ENCODE measurements at places on chromosomes 2 and 18.

DNA sequence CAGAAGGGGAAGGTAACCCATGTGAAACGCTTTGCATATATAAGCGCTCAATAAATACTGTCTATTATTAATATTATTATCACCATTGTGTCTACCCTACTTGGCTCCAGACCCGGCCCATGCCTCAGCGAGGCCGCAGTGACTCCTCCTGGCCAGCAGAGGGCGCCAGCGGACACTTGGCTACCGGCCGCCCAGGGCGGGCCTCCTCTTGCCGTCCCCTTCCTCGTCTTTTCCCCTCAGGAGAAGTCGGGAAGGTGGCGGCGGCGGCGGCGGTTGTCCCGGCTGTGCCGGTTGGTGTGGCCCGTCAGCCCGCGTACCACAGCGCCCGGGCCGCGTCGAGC, at the start of gene AGFG1:
Gene AGFG1 (plus strand): TSS at position 233 of the 341 bp plus-strand sequence. CDS start 266 bp downstream, outside the sequence.
- DNase-seq: no peak

DNA sequence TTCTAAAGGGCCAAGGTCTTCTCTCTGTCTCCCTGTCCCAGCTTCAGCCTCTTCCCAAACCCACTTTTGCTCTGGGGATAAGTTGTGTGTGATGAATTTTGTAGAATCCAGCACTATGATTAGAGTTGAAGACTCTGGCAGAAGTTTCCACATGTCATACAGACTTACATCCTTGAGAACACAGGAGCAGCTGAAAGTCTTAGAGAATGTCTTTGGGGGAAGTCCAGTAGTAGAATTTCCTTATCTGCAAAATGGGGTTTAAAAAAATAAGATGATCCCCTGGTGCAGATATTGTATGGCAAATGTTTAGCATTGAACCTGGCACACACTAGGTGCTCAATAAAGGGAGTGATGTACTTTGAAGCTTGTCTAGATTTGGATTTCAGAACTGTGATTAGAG, 65.2 kb downstream of the TMEM247 start:
- no peak for DNase-seq

GRCh38 chr2:36411962-36412444, 56.4 kb downstream of the CRIM1 start:
- no peak for DNase-seq

GRCh38 chr18:2293109-2293839, 278.0 kb downstream of the METTL4 start:
- DNase-seq: no peak

DNA sequence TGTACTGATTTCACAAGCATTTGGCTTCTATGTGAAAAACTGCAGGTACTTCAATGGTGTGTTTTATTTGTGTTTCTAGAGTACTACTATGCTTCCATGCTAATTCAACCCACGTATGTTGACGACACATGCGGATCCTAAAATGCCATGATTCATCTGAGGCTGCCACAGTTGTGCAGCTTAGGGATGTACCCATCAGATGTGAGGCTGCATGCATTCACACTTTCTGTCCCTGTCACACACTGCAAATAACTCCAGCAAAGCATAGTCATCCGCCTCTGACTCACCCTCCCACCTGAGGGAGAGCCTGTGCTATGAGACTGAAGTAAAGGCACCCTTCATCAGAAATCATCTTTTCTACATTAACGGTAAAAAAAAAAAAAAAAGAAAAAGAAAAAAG, 22.1 kb upstream of the SERTAD2 start:
- no peak for DNase-seq

- no peak for DNase-seq
Measured at GRCh38 chr2:165497659-165498317, 28.3 kb downstream of the CSRNP3 start.

- no peak for DNase-seq
Measured at GRCh38 chr2:65363879-65364666, 68.3 kb downstream of the SPRED2 start.

GRCh38 chr2:30038419-30038818, 108.4 kb upstream of the YPEL5 start:
- no peak for DNase-seq

- no peak for DNase-seq
Measured at GRCh38 chr18:36419900-36420531, 122.5 kb downstream of the FHOD3 start.

GRCh38 chr2:216539791-216540241, 41.2 kb downstream of the RPL37A start:
- no peak for DNase-seq

GRCh38 chr2:79191081-79191480, 31.5 kb upstream of the REG3A start:
- DNase-seq: no peak

GRCh38 chr2:134508391-134508790, 210.4 kb downstream of the TMEM163 start:
- DNase-seq: no peak

DNA sequence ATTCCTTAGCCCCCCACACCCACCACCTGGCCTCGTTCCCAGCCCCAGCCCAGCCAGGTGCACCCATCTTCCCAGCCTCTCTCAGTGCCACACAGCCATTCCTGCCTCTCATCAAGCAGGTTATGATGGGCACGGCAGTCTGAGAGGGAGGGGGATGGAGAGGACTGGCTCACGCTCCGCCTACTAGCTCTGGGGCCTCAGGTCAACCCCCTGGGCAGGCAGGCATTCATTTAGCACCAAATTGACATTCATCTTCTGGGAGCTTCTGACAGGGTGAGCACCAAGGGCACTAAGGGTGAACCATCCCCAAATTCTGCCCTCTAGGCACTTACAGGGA, 66.2 kb upstream of the FOSL2 start:
- no peak for DNase-seq

DNA sequence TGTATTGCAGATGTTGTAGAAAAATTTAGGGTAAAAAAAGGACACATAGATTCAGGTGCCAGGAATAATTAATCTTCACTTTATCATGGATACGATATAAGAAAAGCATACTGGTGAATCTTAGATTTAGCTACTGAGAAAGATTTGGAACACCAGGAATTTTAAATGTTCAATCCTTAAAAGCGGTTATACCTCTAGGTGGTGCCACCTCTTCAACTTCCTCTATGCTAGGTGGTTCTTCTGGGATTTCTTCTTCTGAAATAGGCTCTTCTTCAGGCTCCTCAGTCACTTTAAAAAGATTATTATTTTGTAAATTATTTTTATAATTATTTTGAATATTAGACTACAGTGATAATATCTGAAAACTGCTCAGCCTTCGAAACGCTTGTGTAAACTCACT, 133.1 kb downstream of the TTN start:
- no peak for DNase-seq

GRCh38 chr2:240646900-240647502, 21.7 kb downstream of the GPR35 start:
- no peak for DNase-seq

DNA sequence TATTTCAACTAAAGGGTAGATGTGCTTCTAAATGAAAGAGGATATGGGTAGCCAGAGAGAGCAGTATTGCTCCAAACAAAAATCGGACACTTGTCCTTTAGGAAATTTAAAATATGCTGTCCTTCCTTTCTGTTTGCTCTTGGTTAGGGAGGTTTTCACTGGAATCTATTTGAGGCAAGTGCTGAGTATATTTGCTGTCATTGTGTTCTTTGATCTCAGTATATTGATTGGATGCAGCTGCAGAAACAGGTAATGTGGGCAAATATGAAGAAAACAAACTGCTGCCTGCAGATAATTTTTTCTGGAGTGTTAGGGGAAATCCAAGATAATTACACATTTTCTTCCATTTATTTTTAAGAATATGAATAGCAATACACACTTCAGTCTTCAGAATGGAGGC, 410.2 kb downstream of the NCKAP5 start:
- no peak for DNase-seq

GRCh38 chr2:150081775-150082481, 405.5 kb downstream of the RND3 start:
- DNase-seq: no peak

DNA sequence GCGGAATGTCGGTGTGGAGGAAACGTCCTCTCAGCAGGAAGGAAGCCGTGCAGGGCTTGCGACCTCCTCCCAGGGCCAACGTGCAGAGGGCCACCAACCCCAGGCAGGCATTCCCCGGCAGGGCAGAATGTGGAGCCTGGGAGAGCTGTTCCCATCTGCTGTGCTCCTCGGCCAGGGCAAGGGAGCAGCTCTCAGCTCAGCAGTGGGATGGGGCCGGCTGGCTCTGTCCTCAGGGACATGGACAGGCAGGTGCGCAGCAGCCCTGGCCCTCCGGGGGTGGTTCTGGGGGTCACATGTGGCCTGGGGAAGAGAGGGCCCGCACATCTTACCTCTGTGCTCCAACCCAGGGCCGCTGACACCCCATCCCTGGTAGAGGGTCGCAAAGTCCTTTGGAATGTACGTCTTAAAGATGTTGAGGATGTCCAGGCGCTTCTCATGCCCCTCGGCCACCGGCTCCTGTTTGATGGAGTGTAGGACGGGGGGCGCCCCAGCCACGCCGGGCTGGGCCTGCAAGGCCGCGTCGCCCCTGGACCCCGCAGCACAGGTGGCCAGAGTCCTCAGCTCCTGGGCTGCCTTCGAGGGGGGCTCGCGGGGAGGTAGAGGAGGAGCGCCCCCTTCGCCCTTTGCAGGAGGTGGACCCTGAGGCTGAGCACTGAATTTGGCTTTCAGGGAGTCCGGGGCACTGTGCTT, 116.4 kb downstream of the ZNF516 start:
- no peak for DNase-seq

- DNase-seq: no peak
Measured at GRCh38 chr2:197515739-197516392, at the start of gene MOB4. Gene MOB4 (plus strand): TSS chr2:197516066. CDS start chr2:197516087, 21 bp downstream.

- DNase-seq: no peak
Measured at GRCh38 chr2:165623161-165623560, 153.7 kb downstream of the CSRNP3 start.

GRCh38 chr2:190093793-190094192, 31.3 kb upstream of the MSTN start:
- DNase-seq: no peak

- no peak for DNase-seq
Measured at GRCh38 chr2:240962300-240963064, 35.9 kb upstream of the SNED1 start.

GRCh38 chr2:44246840-44247369, 28.4 kb upstream of the SLC3A1 start:
- no peak for DNase-seq

DNA sequence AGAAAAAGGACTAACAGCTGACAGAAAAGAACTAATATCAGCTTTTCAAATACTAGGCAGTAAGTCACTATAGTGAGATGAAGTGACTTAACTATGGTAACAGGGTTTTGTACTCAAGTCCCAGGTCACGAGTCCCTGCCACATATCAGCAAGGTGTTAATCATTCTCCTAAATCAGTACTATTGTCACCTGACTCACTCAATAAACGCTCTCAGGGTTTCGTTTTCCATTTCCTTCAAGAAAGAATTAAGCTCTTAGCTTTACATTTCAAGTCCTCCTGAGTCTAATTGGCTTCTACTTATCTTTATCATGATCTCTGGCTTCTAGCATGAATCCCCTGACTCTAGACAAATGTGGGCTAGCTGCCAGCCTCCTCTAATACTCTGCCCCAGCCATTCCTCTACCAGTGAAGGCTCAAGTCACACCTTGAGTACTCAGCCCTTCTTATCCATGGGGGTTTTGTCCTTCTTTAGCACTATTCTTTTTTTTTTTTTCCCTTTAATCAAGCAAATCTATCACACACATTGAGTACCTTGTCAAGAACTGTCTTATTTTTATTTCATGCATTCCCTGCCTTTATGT, 20.0 kb downstream of the BUB1 start:
- no peak for DNase-seq

DNA sequence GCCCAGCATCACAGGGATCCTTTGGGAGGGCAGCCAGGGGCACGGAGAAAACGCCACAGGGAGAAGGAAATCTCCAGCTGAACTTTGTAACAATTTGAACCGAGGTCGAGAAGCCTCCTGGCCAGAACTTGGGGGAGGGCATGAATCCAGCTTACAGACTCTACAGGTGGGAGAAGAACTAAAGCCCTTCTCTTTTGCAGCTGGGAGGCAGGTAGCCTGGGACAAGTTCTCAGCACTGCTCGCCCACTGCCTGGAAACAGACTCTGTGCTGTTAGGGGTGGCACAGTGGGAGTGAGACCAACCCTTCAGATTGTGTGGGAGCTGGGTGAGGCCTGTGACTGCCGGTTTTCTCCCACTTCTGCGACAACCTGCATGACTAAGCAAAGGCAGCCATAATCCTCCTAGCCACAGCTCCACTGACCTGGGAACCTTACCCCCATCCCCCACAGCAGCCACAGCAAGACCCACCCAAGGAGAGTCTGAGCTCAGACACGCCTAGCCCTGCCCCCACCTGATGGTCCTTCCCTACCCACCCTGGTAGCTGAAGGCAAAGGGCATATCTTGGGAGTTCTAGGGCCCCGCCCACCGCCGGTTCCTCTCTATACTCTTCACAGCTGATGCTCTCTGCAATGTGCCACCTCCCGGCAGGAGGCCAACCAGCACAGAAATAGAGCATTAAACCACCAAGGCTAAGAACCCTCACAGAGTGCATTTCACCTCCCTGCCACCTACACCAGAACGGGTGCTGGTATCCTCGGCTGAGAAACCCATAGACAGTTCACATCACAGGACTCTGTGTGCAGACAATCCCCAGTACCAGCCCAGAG, 136.0 kb upstream of the SIX2 start:
- no peak for DNase-seq

GRCh38 chr2:217247476-217247875, 387.6 kb upstream of the TNP1 start:
- no peak for DNase-seq

DNA sequence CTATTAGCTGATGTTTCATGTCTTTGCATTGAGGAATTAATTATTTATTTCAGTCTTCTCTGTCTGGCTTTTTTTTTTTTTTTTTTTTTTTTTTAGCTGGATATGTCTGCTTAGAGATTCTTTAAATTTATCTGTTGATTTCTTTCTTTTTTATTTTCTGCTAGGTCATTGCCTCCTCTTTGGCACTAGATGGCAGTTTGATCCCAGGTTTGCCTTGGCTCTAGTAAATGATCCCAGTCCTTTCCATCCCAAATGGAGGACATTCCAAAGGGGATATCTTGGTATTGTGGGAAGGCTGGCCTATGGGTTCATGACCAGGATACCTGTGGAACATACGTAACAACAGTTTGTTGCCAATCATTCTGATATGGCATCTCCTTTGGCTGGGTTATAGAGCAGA, 339.5 kb upstream of the GCFC2 start:
- no peak for DNase-seq

DNA sequence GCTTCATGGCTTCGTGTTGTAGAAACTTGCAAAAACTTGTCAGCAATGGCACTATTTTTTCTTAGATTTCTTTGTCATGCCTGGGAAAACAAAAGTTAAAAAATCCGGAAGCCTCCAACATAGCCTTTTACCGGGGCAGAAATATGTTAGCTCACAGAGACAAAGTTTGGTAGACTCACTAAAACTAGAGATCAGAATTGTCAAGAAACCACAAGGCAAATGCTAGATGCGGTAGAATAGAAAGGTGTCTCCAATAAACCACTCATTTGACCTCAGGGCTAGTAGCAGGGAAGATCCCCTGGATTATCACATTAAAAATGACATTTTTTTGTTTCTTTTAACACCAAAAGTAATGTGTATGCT, 405 bp downstream of the CASP10 start:
- no peak for DNase-seq

All from SK-N-MC (cell line).